Liver (tissue), 10 donors: ENCODE measurements at places on chromosomes 4 and X. TPM values are rescaled to one million over a fixed set of nuclear protein-coding genes. Genes with fewer than 3 reads are reported as not detected.

DNA sequence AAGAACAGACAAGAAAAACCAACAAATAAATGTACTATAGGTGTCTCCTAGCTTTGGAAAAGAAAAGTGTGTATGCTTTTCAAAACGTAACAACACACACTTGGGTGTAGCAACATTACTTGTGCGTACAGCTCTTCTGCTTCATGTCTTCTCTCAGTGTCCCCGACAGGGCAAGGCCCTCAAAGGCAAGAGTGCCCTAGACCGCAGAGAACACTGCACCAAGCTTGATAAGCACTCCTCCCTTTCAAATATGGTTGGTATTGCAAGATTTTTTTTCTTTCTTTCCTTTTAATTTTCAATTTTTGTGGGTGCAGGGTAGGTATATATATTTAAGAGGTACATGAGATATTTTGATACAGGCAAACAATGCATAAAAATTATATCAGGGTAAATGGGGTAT is 106.8 kb downstream of the EIF4E start:
- no peak for DNase-seq
- H3K36me3 ChIP-seq = no peaks in the 10 kb centered on the region

Gene FAM53A
- 0.51 TPM for total RNA-seq

- H3K4me1 ChIP-seq = no peaks in the 10 kb centered on the region
- H3K27ac ChIP-seq = no peak overlapping the region
- H3K36me3 ChIP-seq = no peaks in the 10 kb centered on the region
- no peaks in the 10 kb centered on the region for H3K27me3 ChIP-seq
- DNase-seq = no peak
Measured at GRCh38 chr4:111798840-111799239, 346.4 kb upstream of the FAM241A start.

DNA sequence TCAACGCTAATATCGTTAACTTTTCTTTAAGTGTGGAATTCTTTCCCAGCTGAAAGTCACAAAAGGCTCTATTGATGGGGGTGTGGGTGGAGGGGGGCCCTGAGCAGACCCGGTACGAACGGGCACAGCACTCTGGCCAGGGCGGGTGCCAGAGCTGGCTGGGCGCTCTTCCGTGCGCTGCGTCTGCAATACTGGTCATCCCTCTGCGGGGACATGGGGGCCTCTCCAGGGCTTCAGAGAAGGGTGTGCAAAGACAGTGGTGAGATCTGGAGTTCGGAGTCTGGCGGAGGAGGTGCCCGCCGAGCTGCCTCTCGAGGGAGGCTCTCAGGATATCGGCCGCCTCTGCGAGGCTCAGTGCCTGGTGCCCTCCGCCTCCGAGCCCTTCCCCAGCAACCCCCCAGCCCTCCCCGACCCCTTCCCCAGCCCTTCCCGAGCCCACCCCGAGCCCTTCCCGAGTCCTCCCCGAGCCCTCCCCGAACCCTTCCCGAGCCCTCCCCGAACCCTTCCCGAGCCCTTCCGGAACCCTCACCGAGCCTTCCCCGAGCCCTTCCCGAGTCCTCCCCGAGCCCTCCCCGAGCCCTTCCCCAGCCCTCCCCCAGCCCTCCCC is 34.3 kb downstream of the FGFRL1 start:
- no peak overlapping the region for H3K27ac ChIP-seq
- DNase-seq = no peak
- H3K27me3 ChIP-seq = no peaks in the 10 kb centered on the region
- no peaks in the 10 kb centered on the region for H3K36me3 ChIP-seq

DNA sequence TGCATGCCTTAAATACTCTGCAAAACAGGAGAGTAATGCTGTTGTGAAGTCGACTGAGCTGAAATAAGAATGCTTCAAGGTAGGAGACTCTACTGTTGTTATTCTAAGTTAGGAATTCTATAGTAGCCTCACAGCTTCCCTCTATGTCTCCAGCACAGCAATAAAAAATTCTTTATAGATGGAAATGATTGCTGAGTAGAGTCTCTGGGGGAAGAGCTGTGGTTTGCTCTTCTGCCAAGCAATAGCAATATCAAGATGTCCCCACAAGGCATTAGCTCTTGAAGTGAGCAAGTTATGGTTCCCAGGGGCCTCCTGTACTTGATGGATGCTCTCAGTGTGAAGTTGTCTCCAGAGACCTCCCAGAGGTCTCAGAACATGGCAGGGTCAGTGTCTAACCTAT is 880.6 kb upstream of the FRG1 start:
- H3K27ac ChIP-seq = no peak overlapping the region
- H3K36me3 ChIP-seq = no peaks in the 10 kb centered on the region
- H3K27me3 ChIP-seq = no peaks in the 10 kb centered on the region

DNA sequence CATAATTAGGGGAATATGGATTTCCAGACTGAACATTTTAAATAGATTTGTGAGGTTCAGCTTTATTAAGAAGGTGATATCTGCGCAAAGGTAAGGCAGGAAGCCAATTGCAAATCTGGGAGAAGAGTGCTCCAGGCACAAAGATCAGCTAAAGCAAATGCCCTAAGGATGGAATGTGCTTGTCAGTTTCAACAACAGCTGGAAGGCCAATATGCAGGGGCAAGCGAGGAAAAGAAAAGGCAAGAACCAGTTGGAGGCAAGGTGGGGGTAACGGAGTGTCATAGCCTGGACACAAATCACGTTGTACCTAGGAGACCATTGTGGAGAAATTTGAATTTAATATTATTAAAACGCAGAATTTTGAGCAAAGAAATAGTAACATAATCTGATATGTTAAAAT is 1710.3 kb upstream of the PCDH7 start:
- no peak for DNase-seq
- H3K4me1 ChIP-seq = no peaks in the 10 kb centered on the region
- no peak overlapping the region for H3K27ac ChIP-seq

DNA sequence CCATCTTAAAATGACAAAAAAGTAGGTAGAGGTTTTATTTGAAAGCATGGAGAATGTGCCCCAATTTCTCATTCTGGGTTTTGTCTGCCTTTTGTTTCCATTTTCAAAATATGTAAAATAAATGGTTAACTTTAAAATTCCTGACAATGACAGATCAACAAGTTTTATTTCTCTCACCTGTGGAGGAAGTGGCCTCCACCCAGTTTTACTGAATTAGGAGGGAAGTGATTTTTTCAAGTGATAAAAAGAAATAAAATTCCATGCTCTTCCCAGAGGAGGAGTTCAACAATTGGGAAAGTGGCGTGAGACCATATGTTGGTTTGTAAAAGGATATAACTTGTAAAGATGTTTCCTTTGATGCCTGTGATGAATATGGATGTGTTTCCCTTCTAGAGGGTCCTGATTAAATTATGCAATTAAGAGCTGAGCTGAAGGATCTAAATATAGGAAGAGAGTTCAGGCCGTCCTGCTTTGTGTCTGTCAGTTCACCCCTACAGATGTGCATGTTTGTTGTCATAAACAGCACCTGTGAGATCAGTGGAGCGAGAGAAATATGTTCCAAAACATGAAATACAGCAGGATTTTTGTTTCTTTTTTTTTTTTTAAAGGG is 19.5 kb downstream of the SMAD1 start:
- peaks cover 21% of the 10 kb centered on the region for H3K4me1 ChIP-seq
- H3K27ac ChIP-seq = no peak overlapping the region
- H3K27me3 ChIP-seq = no peaks in the 10 kb centered on the region
- no peak for DNase-seq

DNA sequence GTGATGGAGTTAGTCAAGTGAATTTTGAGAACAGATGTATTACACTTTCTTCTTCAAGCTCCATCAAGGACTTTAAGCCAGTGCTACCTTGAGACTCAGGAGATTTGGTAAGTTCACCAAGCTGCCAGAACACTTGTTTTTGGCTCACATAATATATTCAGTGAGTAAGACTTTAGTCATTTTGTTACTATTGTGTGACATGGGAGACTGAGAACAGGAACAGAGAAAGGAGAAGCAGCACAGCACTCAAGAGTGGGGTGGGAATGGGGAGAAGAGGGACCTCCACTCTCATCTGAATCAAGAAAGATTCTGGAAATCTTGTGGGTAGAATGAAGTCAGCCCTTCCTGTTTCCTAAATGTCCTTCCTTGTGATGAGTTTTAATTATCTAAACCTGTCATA is 87.3 kb upstream of the TET2 start:
- no peaks in the 10 kb centered on the region for H3K27me3 ChIP-seq

DNA sequence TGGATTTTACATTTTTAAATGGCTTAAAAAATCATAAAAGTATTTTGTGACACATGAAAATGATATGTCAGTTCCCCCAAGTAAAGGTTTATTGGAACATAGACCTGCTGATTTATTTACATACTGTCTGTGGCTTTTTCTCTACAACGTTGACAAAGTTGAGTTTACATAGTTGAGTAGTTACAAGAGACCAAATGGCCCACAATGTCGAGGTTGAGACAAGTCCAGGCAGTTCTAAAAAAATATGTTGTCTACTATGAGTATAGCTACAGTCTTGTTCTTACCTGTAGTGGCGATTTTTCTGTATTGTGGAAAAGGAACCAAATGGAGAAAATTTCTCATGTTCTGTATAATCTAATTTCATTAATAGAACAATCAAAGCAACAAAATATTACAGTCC is 163.2 kb downstream of the FRAS1 start:
- no peak for DNase-seq
- no peaks in the 10 kb centered on the region for H3K36me3 ChIP-seq
- H3K27ac ChIP-seq = no peak overlapping the region

GRCh38 chr4:13137390-13137789 is 346.8 kb downstream of the RAB28 start:
- no peaks in the 10 kb centered on the region for H3K27me3 ChIP-seq
- H3K4me1 ChIP-seq = no peaks in the 10 kb centered on the region
- H3K4me3 ChIP-seq = no peak overlapping the region
- no peak for DNase-seq
- no peak overlapping the region for H3K27ac ChIP-seq

Gene TRIM61
- total RNA-seq = 1.4 TPM

DNA sequence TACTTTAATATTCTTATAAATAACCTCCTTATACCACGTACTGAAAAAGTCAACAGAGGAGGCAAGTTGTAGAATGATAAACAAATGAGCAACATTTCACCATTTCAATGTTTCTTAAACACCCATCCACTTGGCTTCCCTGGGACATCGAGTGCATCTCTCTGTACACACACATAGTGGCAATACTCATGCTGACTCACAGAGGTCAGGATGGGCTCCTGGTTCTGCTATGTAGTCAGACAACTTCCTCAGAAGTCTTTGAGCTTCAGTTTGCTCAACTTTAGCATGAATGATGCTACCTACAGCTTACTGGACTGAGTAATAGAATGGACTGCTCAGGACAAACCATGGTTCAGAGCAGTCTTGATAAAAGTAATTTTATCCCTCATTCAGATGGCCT is 56.9 kb downstream of the MAD2L1 start:
- H3K27me3 ChIP-seq = no peaks in the 10 kb centered on the region
- no peak overlapping the region for H3K27ac ChIP-seq
- DNase-seq = no peak
- H3K4me3 ChIP-seq = no peak overlapping the region
- no peaks in the 10 kb centered on the region for H3K4me1 ChIP-seq

DNA sequence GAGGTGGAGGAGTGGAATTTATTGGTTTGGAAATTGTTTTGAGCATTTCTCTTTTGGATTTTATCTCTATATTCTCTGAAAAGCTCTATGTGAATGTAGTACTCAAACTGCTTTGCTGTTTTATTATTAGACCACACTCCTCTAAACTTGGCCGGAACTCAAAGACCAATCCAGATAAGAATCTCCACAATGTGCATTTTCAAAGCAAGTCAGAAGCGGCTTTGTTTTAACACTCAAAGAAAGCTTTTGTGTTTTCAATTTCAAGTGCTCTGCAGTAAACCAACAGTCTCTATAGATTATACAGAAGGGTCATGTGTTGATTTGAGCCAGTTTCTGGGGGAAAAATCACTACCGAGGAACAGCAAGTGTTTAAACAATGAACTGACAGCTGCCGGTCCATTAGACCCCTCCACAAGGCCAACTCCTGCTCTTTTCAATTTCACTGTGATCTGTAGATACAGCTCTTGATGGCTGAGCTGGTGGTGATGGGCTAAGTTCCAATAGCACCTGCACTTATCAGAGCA is 79.4 kb downstream of the FTHL17 start:
- H3K36me3 ChIP-seq = no peaks in the 10 kb centered on the region
- no peak for DNase-seq
- H3K27me3 ChIP-seq = no peaks in the 10 kb centered on the region
- peaks cover 10% of the 10 kb centered on the region for H3K4me1 ChIP-seq
- H3K4me3 ChIP-seq = no peak overlapping the region

DNA sequence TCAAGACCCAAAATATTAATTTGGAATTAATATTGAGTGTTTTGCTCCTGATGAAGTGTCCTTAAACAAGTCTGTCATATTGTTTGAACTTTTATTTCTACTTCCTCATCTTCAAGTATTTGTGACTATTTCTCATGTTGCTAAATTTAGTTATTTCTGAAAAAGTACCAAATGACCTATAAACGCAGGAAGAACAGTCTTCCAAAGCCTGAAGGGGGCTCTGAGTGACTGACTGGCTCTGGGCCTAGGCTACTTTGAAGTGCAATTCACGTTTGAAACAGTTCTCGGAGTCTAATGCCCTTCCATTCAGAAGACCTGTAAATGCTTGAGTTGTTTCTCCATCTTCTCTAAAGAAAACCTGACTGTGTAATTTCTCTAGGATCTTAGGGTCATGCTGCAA is 26.5 kb downstream of the GALNT7 start:
- H3K4me1 ChIP-seq = no peaks in the 10 kb centered on the region
- no peak for DNase-seq
- H3K36me3 ChIP-seq = no peaks in the 10 kb centered on the region

- H3K27ac ChIP-seq = no peak overlapping the region
- no peaks in the 10 kb centered on the region for H3K4me1 ChIP-seq
- no peak overlapping the region for H3K4me3 ChIP-seq
- H3K36me3 ChIP-seq = no peaks in the 10 kb centered on the region
- no peaks in the 10 kb centered on the region for H3K27me3 ChIP-seq
- no peak for DNase-seq
Measured at GRCh38 chrX:107360788-107361360, 88.6 kb upstream of the FRMPD3 start.

- DNase-seq = no peak
- no peak overlapping the region for H3K27ac ChIP-seq
- H3K27me3 ChIP-seq = no peaks in the 10 kb centered on the region
- H3K4me3 ChIP-seq = no peak overlapping the region
Measured at GRCh38 chr4:163353054-163353453, 9.4 kb downstream of the NPY5R start.

DNA sequence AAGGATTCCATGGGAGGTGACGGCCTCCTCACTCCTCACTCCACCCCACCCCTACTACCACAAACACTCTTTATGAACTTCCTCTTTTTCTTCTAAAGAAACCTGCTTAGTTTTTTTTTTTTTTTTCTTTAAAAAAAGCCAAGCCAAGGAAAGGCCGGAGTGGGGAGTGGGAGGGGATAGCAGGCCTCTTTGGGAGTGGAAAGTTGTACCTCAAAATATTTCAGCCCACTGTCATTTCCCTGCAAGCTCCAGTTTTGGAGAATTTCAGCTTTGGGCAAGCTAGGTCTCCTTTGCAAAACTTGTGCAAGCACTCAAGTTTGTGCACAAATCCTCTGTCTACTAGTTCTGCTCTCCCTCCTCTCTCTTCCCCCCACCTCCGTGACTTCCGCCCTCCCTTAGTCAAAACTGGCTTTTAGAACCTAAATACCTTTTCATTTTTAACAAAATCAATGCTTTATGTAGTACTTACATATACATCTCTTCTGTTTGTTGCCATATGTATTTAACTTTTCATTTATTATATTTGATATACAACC is 512 bp upstream of the ANTXR2 start:
- no peak for DNase-seq
- no peak overlapping the region for H3K4me3 ChIP-seq
- no peaks in the 10 kb centered on the region for H3K4me1 ChIP-seq
- no peaks in the 10 kb centered on the region for H3K27me3 ChIP-seq
- peak overlapping the region; percentile 93 for H3K27ac ChIP-seq

Gene ZNF185
- 1.1 TPM for total RNA-seq
